ENCODE measurements at places on chromosomes 11 and 22.

DNA sequence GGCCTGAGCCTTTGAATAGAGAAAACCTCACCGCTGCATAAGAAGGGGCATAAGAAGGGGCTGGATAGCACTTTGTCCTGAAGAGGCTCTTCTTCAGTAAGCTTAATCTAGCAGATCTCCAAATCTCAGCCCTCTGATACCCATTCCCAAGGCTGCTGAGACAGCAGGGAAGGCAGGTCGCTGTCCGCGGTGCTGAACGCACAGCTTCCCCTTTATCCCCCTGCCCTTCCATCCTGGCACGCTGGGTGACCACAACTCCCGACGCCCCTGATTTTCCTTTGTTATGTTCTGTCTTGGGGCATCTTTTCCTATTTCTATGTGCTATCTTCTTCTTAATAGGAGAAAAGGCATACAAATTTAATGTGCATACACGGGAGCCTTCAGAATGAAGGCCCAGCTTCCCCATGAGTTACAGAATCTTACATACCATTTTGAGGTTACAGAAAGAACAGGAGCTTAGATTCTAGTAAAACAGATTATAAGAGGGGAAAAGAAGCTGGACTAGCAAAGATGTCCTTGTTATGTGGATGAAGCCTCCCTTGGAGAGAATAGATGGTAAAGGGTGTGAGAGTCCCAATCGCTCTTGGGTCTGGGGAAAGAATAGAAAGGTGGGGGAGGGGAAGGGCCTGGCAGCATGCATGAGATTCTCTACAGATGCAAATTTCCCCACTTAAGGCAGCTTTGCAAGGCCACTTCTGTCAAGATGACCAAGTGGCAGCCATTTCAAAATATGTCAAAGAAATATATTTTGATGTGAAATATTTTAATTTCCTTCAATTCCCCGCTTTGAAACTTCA lies 5.7 kb upstream of the SULT4A1 start:
- no peak for DNase-seq

DNA sequence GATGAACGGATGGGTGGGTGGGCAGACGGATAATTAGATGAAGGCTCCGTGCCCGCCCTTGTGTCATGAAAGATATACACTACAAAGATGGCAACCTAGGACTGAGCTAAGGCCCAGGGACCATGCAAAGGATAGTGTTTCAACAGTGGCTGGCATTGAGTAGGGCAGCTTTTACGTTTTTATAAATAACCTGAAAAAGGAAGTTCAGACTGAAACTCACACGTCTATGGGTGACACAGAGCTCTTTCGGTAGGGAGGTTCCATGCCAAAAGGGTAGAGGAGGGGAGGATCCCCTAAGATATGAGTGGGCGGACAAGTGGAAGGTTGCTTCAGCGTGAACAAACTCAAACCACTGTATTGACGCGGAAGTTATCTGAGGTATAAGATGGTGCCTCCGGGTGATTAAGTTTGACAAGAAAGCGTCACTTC lies 90.5 kb downstream of the UBASH3B start:
- DNase-seq = no peak

DNA sequence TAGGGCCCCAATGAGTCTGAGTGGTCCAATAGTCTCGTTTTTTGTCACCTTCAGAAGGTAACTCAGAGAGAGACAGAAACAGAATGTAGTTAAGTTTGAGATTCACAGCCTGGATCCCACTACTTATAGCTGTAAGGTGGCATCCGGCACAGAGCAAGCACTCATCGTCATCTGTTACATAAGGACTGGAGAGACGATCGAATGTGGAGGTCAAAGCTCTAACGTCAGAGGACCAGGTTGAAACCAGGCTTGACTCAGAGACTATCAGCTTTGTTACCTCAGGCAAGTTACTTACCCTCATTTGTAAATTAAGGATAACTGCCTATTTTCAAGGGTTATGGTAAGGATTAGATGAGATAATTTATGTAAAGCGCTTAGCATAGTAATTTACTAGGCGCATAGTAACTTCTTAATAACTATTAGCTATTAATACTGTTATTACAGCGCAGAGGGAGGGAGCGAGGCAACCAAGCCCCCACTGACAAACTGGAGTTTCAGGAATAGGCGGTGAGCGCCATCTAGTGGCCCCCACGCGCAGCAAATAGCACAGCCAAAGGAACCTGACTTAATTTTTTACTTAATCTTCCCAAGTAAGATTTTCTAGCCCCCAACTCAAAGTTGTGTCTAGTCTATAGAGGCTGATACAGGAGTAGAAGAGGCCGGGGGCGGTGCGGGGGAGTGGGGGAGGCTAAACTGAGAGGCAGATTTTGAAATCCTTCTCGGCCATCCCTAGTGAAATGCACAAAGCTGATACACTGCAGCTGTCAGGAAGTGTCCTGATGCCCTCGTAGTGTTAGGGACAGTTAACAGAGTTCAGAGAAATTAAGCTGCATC lies 29.0 kb upstream of the API5 start:
- DNase-seq = no peak

GRCh38 chr22:43625242-43625641 lies 186.9 kb downstream of the EFCAB6 start:
- DNase-seq = no peak

- DNase-seq = no peak
Observed at GRCh38 chr11:79050786-79051185, 390.0 kb downstream of the TENM4 start.

DNA sequence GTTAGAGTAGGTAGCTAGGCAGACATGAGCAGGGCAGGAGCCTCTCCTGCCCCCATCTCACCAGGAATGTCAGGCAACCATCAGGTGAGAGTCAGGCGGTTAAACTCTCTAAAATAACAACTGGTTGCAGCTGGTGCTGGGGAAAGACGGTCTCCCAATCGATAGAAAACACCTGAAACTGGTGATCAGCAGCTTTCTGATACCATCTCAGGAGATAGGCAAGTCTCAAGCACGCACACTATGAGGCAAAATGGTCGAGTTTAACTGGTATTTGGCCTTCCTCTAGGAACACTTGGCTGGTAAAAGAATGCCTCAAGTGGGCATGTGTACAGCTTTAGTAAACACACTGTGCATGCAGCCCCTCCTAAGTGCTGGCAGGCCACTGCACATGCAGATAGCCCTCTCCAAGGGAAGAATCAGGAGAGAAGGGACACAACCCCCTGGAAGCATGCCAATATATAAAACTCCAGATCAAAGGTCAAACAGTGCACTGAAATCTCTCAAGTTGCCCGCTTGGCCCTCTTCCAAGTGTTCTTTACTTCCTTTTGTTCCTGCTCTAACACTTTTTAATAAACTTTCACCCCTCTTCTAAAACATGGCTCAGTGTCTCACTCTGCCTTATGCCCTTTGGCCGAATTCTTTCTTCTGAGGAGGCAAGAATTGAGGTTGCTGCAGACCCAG lies 88.7 kb downstream of the USP35 start:
- DNase-seq = no peak

GRCh38 chr11:130617001-130617400 lies 168.6 kb downstream of the ADAMTS15 start:
- no peak for DNase-seq

GRCh38 chr11:93652679-93653078 lies 8.8 kb upstream of the CEP295 start:
- no peak for DNase-seq

- no peak for DNase-seq
Observed at GRCh38 chr11:130581646-130582045, 133.2 kb downstream of the ADAMTS15 start.

DNA sequence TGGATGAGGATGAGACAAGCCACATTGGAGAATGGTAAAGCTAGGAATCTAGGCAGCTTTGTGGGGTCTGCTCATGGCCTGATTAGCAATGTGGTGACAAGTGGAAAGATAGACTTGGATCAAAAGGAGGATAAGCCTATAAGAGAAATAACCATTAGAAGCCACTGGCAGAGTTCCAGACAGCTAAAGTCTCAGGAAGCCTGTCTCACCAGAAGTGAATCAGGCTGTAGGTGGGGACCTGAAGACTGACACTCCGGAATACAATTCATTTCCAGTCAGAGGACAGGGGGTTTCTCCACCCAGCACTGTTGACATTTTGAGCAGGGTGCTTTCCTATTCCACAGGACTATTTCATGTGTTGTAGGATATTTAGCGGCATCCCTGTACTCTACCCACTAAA lies 129.7 kb downstream of the ARHGAP42 start:
- DNase-seq = no peak

DNA sequence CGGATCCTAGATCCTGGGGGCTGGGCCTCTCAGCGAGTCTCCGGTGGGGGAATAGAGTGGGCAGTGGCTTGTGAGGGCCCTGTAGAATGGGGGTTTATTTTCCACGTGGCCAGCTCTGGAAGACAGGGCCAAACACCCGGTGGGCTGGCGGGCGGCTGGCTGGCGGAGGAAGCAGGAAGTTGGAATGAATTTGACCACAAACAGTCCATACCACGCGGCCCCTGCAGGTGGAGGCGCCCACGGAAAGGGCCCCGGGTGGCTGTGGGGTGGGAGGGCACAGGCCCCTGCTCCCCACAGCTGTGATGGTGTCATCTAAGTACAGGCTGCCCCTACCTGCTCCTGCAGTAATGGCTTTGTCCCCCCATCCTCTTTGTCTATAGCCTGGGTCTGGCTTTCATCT lies 15.1 kb downstream of the MCAT start:
- DNase-seq = no peak

- DNase-seq = no peak
Observed at GRCh38 chr11:116093481-116094270, 589.5 kb upstream of the CADM1 start.

- no peak for DNase-seq
Observed at GRCh38 chr11:73160005-73160760, 18.1 kb upstream of the FCHSD2 start.

GRCh38 chr11:77448269-77448668 lies 25.6 kb downstream of the PAK1 start:
- DNase-seq = no peak

- DNase-seq = no peak
Observed at GRCh38 chr11:12411806-12412727, 34.7 kb downstream of the PARVA start.

- no peak for DNase-seq
Observed at GRCh38 chr11:32137869-32138268, 47.0 kb downstream of the RCN1 start.

- no peak for DNase-seq
Observed at GRCh38 chr11:128171506-128171905, 415.9 kb downstream of the ETS1 start.

- DNase-seq = no peak
Observed at GRCh38 chr11:11382858-11383532, 29.9 kb upstream of the CSNK2A3 start.

DNA sequence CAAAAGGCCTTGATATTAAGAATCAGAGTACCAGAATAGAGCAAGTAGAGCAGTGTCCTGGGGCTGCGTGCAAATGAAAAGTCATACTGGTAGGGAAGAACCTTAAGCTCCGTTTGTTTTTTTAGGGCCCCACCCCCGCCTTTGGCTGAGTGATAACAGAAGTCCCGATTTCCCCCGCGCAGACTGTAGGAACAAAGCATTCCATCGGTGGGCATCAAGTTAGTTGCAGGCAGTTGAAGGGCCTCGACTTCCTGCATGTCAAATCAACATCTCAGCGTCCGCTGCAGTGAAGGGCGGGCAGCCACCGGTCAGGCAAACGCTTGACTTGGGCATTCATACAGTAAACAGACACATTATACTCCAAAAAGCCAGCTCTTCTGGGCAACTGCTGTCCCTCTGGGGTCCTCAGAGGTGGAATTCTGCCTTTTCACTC lies 11.7 kb downstream of the LRP4 start:
- no peak for DNase-seq

- DNase-seq = no peak
Observed at GRCh38 chr11:95520369-95521132, 269.0 kb downstream of the FAM76B start.

GRCh38 chr11:112734207-112734606 lies 227.0 kb upstream of the NCAM1 start:
- no peak for DNase-seq

GRCh38 chr11:35583126-35583525 lies 35.1 kb upstream of the FJX1 start:
- DNase-seq = no peak

DNA sequence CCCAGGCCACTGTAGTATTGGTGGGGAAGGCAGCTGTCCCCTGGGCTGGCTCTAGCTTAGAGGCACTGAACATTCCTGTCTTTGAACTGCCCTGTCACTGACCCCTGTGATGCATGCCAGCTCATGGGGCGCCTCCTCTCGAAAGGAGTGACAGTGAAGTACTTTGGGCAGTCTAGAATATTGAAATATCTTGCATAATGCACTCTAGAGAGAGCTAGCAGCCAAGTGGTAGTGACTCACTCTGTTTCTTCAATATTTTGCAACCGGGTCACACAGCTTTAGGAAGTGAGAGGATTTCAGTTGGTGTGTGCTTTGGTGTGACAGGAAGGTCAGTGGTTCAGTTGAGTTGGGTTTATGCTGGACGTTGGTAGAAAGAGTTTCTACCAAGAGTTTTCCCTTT lies 35.5 kb upstream of the ST14 start:
- DNase-seq = no peak

DNA sequence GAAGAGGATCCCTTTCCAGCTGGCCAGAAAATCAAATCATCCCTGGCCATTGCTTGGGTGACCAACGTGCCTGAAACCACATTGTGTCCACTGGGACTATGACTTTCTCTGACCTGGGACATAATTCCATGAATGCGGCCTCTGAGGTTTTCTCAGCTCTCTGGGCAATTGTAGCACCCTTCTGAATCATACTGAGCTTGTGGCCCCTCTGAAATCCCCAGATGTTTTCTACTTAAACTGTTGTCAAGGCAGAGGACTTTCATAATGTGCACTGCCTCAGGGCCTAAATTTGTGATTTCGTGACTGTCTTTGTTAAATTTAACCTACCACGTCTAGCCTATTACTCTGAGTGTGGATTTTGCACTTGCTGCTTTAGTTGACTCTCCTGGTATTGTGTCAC lies 321.1 kb upstream of the PLET1 start:
- DNase-seq = no peak

- no peak for DNase-seq
Observed at GRCh38 chr11:111388420-111388819, 9.3 kb upstream of the POU2AF1 start.

DNA sequence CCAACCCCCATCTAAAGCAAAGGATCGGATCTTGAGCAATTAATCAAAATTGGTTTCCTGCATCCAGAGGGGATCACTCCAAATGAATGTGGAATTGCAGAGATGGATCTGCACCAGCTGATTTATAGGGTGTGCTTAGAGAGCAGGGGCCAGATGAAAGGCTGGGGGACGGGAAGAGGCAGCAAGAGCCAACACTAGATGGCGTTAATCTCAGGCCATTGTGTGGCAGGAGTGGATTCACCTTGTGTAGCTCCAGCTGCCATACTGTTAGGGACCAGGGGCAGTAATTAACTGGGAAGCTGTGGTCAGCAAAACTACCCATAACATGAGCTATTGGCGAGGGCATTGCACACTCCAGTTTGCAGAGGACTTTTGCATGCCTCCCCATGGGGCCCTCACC lies 35.6 kb downstream of the SERPINH1 start:
- no peak for DNase-seq

DNA sequence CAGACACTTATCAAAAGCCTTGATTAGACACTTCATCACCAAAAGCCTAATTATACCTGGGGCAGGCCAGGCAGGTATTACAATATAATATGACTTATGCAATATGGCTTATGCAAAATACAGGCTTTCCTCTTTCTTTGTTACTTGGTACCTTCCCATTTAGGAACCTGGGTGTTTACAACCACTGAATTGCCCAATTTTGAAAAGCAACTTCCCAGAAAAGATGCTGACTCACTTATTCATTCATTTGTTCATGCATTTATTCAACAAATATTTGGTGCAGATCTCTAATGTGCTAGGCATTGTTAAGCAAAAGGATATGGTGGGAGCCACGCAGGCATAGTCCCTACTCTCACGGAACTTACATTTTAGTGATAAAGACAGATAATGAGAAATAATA lies 13.6 kb upstream of the JAML start:
- DNase-seq = no peak
